HuH-7.5 (cell line): ENCODE measurements at places on chromosomes 3 and 15.

GRCh38 chr15:62244762-62245161 is 79.7 kb upstream of the C2CD4B start:
- DNase-seq, result no peak

- no peak for DNase-seq
Observed at GRCh38 chr15:48967336-48967735, 3.6 kb upstream of the SHC4 start.

DNA sequence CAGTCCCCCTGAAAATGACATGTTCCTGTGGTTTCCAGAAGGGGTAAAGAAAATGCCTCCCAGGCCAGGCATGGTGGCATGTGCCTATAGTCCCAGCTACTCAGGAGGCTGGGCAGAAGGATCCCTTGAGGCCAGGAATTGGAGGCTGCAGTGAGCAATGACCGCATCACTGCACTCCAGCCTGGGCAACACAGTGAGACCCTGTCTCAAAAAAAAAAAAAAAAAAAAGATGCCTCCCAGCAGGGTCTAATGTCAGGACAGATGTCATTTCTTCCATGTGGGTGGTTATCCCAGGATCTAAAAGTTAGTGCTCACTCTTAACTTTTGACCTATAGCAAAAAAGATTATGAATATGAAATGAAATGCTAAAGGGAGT is 13.4 kb downstream of the LCMT2 start:
- no peak for DNase-seq

DNA sequence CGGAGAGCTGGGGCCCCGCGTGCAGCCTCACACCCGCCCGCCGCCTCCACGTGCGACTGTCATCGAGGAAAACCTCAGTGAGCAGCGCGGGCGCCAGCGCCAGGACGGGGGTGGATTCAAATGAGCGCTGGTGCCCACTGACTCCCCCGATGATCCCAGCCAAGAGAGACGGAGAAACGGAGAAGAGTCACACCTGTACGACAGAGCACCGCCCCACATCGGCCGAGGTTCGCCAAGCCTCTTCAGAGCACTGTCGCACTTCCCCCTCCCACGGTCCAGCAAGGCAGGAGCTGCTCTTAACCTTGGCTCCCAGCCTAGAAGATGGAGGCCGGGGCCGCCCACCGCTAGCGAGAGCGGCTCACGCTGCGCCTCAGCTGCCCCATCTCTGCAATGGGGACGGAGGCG is 130.9 kb upstream of the IQSEC1 start:
- DNase-seq, result no peak

GRCh38 chr15:73867426-73867825 is 5.9 kb upstream of the TBC1D21 start:
- no peak for DNase-seq

- no peak for DNase-seq
Observed at GRCh38 chr3:58164906-58165821, 45.6 kb downstream of the DNASE1L3 start.

DNA sequence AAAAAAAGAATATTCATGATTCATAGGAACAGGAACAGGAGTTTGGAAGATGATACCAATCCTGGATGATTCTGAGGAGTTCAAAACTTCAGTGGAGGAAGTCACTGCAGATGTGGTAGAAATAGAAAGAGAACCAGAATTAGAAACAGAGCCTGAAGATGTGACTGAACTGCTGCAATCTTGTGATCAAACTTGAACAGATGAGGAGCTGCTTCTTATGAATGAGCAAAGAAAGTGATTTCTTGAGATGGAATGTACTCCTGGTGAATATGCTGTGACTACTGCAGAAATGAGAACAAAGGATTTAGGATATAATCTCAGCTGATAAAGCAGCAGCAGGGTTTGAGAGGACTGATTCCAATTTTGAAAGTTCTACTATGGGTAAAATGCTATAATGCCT is 72.7 kb downstream of the GSK3B start:
- no peak for DNase-seq

GRCh38 chr3:171809611-171809860 is 747 bp downstream of the PLD1 start:
- DNase-seq, result no peak

- no peak for DNase-seq
Observed at GRCh38 chr15:98610991-98611390, 37.3 kb upstream of the IGF1R start.

- no peak for DNase-seq
Observed at GRCh38 chr3:35936571-35936970, 297.2 kb downstream of the ARPP21 start.

DNA sequence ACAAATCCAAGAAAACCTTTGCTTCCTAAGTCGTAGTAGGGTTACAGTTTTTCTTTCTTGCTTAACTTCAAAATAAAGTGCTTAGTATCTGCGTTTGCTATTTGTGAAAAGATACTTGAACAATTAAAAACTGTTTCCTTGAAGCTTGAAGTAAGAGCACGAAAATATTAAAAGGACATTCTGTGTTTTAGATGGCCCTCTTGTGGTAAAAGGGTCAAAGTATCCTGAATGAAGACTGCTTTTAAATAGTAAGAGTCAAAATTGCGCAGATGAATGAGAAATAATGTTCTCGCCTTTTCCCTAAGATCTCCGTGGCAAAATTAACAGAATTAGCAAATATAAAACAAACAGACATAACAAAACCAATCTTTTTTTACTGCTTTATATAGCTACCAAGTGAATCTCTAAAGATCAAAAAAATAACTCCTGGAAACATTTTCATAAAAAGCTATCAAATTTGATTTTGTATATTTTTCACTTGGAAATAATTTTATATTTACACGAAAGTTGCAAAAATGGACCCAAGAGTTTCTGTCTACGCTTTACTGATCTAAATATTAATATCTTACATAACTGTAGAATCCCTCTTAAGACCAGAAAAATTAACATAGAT is 175.4 kb downstream of the MBNL1 start:
- no peak for DNase-seq
